ENCODE measurements at places on chromosomes 6 and 20.

- DNase-seq, result no peak
These were observed 79.5 kb upstream of the BTBD3 start for GRCh38 chr20:11838076-11838636.

DNA sequence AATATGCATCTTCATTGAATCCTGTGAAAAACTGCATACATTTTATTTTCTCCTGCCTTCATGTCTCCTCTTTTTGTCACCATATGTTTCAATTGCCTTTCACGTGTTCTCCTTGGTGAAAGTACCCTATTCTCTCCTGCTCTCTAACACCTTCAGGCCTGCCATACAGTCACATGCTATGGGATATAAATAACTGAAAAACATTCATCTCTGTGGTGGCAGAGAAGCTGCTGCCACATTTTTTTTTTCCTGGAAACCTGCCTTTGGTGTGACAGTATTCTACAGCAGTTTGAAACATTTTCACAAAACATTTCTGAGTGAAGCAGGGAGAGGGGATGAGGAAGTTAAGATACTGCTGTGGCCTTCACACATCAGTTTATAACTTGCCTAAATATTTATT is 44.8 kb upstream of the FBXL4 start:
- no peak for DNase-seq

- no peak for DNase-seq
These were observed 179.6 kb downstream of the MCHR2 start for GRCh38 chr6:99814230-99814928.

DNA sequence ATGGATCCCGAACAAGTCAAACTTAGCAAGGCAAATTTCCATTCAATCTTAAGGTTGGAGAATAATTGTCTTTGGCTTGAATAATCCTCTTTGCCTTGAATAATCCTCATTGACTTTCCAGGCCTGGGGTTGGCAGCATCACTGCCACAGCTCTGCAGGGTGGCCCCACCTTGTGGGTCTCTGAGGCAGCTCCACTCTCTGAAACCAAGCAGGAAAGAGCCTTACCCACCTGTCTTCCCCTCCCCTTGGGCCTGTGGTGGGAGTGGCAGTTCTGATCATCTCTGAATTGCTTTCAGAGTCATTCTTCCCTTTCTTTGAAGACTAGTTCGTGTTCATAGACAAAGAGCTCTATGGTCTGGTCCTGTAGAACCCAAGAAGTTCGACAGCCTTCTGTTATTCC is 47.5 kb downstream of the KCNQ5 start:
- no peak for DNase-seq

DNA sequence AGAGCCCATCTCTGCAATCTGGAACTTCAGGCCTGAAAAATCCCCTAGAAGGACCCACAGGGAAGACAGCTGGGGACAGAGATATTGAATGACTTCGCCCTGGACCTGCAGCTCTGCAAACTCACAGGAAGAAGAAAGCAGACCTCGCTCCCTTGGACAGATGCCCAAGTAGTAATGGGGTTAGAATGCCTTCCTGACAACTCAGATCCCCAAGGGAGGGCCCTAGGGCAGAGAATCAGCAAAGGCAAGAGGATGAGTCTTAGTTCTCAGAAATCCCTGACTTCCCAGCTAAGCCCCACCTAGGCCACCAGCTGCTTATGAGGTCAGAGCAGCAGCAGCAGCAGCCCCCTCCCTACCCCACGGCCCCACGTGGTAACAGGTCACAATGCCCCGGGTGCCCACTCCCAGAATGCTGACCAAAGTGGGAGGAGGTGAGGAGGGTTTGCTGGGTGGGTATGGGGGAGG is at the start of gene C20orf141:
Gene C20orf141 (plus strand): TSS at position 401 of the 465 bp plus-strand sequence. CDS start 198 bp downstream, outside the sequence.
- DNase-seq, result no peak

DNA sequence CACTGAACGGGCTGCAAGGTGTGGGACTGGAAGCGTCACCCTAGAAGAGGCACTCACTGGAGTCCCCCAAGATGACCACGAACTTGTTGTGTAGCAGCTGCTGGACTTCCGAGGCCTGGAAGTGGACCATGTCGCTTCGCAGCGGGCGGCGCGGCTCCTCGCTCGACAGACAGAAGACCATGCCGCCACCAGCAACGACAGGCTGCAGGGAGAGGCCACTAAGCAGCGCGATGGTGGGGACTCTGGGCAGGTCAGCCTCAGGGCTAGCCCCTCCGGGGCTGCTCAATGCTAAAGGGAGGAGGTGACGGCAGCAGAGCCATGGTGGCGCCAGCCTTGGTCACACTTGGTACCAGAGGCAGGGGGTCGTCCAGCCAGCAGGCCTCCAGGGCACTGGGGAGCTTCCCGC is 720 bp downstream of the PCED1A start:
- DNase-seq, result no peak

- DNase-seq, result no peak
These were observed at the start of gene RSPO4 for GRCh38 chr20:1001911-1002681. TSS of gene RSPO4 (minus strand) at chr20:1002311. CDS start at chr20:1002164, 147 bp downstream.

DNA sequence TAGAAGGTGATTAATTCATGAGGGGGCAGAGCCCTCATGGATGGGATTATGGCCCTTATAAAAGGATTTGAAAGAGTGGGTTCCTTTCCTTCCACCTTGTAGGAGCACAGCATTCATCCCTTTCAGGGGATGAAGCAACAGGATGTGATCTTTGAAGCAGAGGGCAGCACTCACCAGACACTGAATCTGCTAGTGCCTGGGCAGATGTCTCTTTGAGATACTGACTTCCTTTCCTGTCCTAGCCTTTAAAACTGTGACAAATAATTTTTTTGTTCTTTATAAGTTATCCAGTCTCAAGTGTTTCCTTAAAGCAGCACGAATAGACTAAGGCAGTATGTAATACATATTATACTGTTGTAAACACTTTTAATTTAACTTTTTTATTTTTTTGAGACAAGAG is 538.6 kb upstream of the RNF217 start:
- DNase-seq, result no peak

GRCh38 chr6:112300896-112301295 is 46.2 kb upstream of the RFPL4B start:
- no peak for DNase-seq

GRCh38 chr6:169451065-169451838 is 197.6 kb upstream of the THBS2 start:
- no peak for DNase-seq

DNA sequence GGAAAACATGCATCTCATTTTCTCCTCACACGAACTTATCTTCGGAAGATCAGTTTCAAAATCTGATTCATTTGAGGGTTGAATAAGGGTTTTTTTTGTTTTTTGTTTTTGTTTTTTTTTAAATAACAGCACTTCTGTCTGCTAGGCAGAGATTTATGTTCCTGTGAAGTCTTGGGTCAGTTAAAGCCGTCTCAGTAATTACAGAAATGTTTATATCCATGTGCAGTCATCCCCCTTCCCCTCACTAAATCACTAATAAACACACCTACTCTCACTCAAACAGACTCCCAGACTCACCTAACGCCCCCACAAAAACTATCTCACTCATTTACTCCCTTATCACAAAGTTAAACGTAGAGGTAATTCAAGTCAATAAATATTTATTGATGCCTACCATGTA is 214.2 kb upstream of the SUPT3H start:
- DNase-seq, result no peak

GRCh38 chr6:6772751-6773150 is 184.2 kb downstream of the LY86 start:
- DNase-seq, result peak; percentile 25

- DNase-seq, result no peak
These were observed 3.8 kb upstream of the NCOA5 start for GRCh38 chr20:46093531-46093930.

DNA sequence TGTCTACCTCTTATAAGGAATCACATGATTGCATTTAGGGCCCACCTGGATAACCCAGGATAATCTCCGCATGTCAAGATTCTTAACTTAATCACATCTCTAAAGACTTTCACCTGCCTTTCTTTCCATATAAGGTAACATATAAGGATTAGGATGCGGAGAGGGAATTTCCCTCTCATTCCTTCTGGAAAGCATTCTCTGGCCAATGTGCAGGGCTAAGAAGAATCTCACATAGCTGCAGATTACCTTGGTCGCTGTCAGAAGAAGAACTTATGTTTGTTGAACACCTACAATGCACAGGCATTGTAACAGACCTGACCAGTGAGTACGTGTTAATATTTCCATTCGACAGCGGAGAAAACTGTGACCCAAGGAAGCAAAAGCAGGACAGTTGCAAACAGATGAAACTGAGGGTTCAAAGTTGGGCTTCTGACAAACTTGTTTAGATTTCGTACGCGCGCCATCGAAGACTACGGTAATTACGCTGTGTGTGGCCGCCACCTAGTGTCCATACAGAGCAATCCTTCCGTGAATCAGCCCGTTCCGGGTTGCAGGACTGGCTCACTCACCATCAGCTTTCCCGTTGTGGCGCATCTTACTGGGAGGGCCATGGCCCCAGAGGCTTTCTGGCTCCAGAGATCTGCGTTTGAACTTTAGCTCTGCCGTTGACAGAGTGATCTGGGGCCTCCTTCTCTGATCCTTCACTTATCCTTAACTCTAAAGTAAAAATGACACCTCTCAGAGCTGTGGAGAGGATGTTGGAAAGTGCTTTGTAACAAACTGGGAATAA is 9.5 kb downstream of the C20orf202 start:
- DNase-seq, result peak; percentile 70

- peak; percentile 76 for DNase-seq
These were observed 110.1 kb upstream of the SIM1 start for GRCh38 chr6:100574836-100575235.

- no peak for DNase-seq
These were observed 248.2 kb upstream of the PMEPA1 start for GRCh38 chr20:57958050-57958420.

DNA sequence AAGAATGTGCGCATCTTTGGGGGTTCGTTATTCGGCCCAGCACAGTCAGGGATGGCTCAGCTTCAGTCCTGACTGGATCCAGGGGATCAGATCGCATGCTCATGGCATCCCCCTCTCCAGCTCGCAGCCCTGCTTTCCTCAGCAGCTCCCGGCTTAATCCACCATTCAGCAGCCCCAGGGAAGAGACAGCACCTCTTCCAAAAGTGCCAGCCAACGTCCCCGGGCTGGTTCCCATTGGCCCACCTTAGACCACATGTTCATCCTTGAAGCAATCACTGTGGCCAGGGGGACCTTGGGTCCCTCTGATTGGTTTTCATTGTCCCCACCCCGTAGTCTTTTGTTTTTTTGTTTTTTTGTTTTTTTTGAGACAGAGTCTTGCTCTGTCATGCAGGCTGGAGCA is 188.7 kb downstream of the ZMYND8 start:
- DNase-seq, result no peak

DNA sequence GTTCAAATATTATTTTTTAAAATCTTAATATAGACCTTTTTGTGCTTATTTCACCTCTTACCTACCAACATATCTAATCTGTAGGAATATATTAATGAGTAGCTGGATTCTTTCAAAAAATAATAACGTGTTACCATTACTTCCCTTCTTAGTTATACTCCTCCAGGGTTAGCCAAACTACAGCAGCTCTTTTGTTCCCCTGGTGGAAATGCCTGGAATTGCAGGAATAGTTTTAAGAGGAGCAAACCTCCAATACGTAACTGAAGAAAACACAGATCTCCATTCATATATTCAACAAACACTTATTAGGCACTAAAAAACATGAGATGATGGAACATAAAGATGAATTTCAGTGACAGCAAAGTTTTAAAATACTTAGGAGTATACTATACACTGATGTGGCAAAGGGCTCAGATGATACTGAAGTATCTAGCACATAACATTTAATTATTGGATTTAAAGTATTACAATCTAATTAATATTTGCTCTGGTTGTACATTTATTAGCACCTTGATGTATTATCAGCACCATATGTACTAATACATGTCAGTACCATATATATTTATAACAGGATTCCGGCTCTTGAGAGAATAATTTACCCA is 78.3 kb downstream of the TBX18 start:
- no peak for DNase-seq

- DNase-seq, result no peak
These were observed 135.2 kb downstream of the RFPL4B start for GRCh38 chr6:112482373-112482772.

GRCh38 chr20:23456409-23456808 is 3.7 kb upstream of the CST11 start:
- no peak for DNase-seq

DNA sequence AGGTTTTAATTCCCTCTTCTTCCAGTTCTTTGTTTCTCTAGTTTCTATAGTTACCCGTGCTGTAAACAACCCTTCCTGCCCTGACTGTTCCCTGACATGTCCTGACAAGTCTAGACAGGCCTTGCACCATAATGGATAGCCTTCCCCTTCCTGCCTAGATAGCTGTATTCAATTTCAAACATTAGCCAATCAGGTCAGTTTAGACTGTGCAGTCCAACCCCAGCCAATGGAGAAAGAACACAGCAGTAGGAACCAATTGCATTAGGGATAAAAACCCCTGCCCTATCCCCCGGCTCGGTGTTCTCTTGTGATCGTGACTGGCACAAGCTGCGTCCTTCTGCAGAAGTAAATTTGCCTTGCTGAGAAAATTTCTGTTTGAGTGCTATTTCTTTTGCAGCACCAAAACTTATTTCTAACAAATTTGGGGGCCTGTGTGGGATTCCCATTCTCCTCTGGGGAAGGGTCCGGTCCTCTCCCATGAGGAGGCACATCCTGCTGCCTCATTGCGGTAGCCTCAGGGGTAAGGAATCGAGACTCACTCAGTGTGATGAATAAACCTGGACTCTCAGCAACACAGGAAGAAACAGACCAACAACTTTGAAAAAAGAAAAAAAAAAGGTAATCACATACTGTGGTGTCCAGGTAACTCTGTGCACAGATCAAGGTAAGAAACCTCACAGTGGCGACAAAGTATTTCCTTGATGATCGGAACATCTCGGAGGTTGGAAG is 248.7 kb upstream of the ECI2 start:
- no peak for DNase-seq

GRCh38 chr20:57908704-57909630 is 199.2 kb upstream of the PMEPA1 start:
- DNase-seq, result no peak

DNA sequence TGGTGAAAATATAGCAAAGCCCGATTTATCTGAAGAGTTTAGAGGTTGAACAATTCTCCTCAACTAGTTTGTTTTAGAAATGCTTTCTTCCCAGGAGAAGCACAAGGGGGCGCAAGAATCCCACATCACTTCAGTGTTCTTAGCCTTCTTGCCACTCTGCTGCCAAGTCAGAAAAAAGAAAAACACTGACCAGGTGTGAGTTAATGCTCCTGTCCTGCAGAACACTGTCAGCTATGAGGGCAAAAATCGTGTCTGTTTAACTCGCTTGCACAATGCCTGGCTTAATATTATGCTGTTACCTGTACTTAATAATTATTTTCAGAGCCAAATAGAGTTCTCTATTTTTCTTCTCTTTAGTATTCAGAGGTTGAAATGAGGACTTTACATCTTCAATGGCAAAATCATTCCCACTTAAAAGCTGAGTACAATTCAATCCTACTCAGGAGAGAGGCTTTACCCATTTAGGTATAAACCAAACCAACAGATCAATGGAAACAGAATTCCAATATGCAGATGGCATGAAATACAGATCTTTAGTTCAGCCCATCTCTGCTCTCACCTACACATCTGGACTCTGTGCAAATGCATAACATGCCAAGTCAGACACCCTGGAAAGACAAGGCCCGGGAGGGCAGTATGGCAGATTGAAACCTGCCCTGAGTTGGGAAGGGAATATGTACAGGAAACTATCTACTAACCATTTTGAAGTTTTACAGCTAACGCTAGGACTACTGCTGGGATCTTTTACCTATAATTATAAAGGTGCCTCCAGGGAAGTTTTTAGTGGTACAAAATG is 71.4 kb upstream of the TULP1 start:
- DNase-seq, result peak; percentile 91
